ENCODE measurements at places on chromosomes 7 and 10. TPM values are rescaled to one million over a fixed set of nuclear protein-coding genes. Genes with fewer than 3 reads are reported as not detected.

Gene EPHA1
- 44.8 TPM for total RNA-seq

GRCh38 chr10:63166742-63167258 lies 33.7 kb downstream of the NRBF2 start:
- H3K27me3 ChIP-seq = no peaks in the 10 kb centered on the region
- DNase-seq = no peak
- peaks cover 4% of the 10 kb centered on the region for H3K36me3 ChIP-seq
- H3K4me1 ChIP-seq = peaks cover 2% of the 10 kb centered on the region
- H3K27ac ChIP-seq = no peak overlapping the region

DNA sequence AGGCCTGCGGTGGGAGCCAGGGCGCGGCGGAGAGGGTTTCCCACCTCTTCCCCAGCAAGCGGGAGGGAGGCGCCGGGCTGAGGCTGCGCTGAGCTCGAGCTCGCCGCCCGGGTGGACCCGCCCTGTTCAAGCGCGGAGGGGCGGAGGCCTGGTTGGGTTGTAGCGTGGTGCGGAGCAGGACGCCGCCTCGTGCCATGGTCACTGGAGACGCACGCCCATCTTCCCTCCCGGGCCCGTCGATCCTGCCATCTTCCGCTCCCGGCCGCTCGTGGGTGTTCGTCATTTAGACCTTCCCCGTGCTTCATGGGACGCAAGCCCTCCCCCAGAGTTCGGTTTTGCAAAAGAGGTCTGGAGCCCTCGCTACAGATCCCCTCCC lies 9.3 kb upstream of the EN2 start:
- no peak overlapping the region for H3K4me3 ChIP-seq
- no peak overlapping the region for H3K27ac ChIP-seq
- peaks cover 38% of the 10 kb centered on the region for H3K27me3 ChIP-seq
- H3K4me1 ChIP-seq = peaks cover 6% of the 10 kb centered on the region
- DNase-seq = no peak

DNA sequence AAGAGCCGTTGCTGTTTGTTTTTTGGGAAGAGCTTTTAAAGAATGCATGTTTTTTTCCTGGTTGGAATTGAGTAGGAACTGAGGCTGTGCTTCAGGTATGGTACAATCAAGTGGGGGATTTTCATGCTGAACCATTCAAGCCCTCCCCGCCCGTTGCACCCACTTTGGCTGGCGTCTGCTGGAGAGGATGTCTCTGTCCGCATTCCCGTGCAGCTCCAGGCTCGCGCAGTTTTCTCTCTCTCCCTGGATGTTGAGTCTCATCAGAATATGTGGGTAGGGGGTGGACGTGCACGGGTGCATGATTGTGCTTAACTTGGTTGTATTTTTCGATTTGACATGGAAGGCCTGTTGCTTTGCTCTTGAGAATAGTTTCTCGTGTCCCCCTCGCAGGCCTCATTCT lies 31.6 kb downstream of the PFKFB3 start:
- H3K27ac ChIP-seq = no peak overlapping the region
- H3K27me3 ChIP-seq = no peaks in the 10 kb centered on the region
- peaks cover 14% of the 10 kb centered on the region for H3K4me1 ChIP-seq
- DNase-seq = no peak

Gene SPDYE11
- total RNA-seq = not detected

GRCh38 chr10:119535305-119535704 lies 7.2 kb downstream of the RGS10 start:
- no peaks in the 10 kb centered on the region for H3K27me3 ChIP-seq
- H3K36me3 ChIP-seq = no peaks in the 10 kb centered on the region
- peaks cover 94% of the 10 kb centered on the region for H3K4me1 ChIP-seq
- peak overlapping the region; percentile 95 for H3K27ac ChIP-seq

DNA sequence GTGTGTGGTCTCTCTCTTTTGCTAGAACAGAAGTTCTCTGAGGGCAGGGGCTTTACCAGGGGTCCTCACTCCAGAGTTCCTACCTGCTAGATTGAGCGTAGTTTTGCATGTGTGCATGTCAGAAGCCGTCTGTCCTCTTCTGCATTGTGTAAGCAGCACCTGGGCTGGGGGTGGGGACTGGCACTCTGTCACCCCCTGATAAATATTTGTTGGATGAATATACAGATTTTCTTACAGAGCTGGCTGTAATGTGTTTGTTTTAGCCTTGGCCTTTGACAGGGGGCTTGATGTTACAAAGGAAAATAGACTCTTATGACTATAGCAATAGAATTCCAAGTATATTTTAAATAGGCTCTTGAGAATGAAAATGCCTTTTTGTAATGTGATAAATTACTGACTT lies 46.6 kb downstream of the WDR37 start:
- H3K4me1 ChIP-seq = peaks cover 20% of the 10 kb centered on the region
- peak overlapping the region; percentile 51 for H3K27ac ChIP-seq
- H3K27me3 ChIP-seq = no peaks in the 10 kb centered on the region
- DNase-seq = no peak

Gene LIPN
- total RNA-seq = not detected

Gene ABLIM1
- total RNA-seq = 430 TPM

DNA sequence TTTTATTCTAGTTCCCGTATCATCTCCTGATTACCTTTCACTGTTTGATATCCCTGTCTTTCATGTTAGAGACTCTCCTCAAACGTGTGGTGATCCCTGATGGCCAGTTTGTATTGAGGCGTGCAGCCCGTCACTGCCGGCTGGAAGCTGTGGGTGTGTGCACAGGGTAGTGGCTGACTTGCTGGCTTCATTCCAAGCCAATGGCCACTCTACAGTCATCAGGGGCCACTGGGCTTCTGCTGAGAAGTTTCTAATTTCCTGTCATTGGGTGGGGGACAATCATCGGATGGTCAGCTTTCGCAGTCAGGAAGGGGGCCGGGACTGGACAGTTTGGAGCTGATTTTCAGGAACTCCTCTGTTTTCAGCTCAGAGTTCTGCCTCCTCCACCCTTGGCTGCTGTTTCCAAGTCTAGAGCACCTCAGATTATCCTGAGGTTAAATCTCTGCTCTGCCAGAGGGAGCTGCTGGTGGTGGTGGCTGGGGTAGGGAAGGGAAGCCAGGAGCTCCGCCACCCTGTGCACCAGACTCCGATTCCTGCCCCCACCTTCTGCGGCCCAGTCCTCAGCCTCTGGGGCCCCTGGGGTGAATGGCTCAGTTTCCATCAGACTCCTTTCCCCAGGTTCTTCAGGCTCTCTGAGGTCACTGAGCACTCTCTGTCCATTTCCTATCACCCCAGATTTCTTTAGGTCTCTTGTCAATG lies 34.9 kb downstream of the BAIAP2L1 start:
- H3K27me3 ChIP-seq = peaks cover 5% of the 10 kb centered on the region
- no peaks in the 10 kb centered on the region for H3K36me3 ChIP-seq
- H3K4me3 ChIP-seq = no peak overlapping the region
- no peak overlapping the region for H3K27ac ChIP-seq

Gene CLCN1
- not detected for total RNA-seq

GRCh38 chr7:155450970-155451801 lies 6.7 kb upstream of the EN2 start:
- H3K27me3 ChIP-seq = peaks cover 25% of the 10 kb centered on the region
- H3K27ac ChIP-seq = no peak overlapping the region
- H3K4me3 ChIP-seq = no peak overlapping the region
- peaks cover 21% of the 10 kb centered on the region for H3K4me1 ChIP-seq

GRCh38 chr7:45626441-45627430 lies 52.6 kb downstream of the ADCY1 start:
- H3K36me3 ChIP-seq = no peaks in the 10 kb centered on the region
- no peaks in the 10 kb centered on the region for H3K4me1 ChIP-seq
- H3K27me3 ChIP-seq = peaks cover 13% of the 10 kb centered on the region

GRCh38 chr10:29714096-29714874 lies 79.5 kb upstream of the SVIL start:
- H3K36me3 ChIP-seq = peaks cover 16% of the 10 kb centered on the region
- no peaks in the 10 kb centered on the region for H3K27me3 ChIP-seq
- H3K27ac ChIP-seq = no peak overlapping the region
- no peak overlapping the region for H3K4me3 ChIP-seq
- DNase-seq = no peak

DNA sequence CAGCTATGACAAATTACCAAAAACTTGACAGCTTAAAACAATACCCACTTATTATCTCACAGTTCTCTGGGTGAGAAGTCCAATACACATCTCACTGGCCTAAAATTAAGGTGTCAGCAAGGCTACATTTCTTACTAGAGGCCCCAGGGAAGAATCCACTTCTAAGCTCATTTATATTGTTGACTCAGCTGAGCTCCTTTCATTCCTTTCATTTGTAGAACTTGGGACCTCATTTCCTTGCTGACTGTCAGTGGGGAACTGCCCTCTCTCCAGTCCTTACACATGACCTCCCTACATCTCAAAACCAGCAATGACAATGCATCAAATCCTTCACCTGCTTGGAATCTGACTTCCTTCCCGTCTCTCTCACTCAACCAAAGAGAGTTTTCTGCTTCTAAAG lies 240.3 kb downstream of the IPMK start:
- H3K27me3 ChIP-seq = no peaks in the 10 kb centered on the region
- H3K4me3 ChIP-seq = no peak overlapping the region
- H3K4me1 ChIP-seq = no peaks in the 10 kb centered on the region
- no peak overlapping the region for H3K27ac ChIP-seq
- DNase-seq = no peak
- H3K36me3 ChIP-seq = no peaks in the 10 kb centered on the region

DNA sequence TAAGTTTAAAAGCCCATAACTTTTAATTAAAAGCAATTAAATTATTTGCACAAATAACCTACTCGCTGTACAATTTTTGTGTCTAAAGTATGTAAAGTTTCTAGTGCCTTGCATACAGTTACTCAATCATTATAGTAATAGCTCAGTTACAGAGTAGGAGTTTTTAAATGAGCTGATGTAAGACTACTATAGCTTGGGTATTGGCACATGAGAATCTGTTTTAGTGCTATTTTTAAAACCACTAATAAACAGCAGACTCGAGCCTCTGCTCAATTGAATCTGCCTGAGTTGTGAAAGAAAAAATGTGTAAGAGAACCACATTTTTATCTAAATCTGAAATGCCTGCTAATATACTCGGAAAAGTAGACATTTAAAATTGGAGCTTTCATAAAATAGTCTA lies 31.1 kb downstream of the CTNNA3 start:
- no peak overlapping the region for H3K27ac ChIP-seq
- H3K27me3 ChIP-seq = no peaks in the 10 kb centered on the region
- H3K4me3 ChIP-seq = no peak overlapping the region
- no peak for DNase-seq
- H3K4me1 ChIP-seq = no peaks in the 10 kb centered on the region

All from naive thymus-derived CD8-positive, alpha-beta T cell (primary cell).